T-helper 9 cell (primary cell): ENCODE measurements at places on chromosomes 2 and 18.

DNA sequence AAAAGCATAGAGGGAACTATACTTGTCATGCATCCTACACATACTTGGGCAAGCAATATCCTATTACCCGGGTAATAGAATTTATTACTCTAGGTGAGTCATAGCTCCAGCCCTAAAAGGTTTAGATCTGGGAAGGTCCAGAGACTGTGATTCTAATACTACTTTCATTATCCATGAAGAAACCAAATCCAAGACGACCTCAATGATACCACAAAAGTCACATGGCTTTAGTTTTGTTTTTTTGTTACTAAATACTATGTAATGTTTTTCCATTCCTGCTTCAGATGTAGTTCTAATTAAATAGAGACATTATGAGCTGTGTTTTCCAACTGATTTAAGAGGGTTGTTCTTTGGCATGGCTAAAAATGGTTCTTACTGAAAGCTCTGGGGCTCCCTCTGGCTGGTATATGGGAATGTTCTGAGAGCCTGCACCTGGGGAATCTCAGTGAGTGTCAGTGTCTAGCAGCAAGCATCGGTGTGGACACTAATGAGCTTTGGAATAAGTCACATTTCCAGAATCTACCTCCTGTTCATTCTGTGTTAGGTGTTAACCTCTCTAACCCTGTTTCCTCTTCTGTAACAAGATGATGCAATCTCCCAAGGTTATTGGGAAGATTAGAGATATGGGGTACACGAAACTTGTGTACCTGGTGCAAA, 20.5 kb upstream of the IL1RL2 start:
- no peak for DNase-seq

DNA sequence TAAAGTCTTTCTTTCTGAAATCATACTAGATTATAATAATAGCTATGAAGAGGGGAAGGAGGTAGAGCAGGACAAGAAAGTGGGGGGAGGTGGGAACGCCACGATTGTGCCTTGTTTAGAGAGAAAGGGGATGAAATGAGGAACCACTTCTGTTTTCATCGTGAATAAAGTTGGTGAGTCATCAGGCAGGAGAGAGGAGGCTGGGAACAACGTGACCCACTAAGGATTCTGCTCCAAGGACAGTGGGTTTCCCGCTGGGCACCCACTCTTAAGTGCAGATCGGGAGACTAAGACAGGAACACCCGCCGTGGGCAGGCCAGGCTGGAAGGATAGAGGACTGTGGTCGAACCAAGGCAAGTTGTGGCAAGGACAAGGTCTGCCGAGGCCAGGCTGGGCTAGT, 158.2 kb downstream of the L3MBTL4 start:
- no peak for DNase-seq

DNA sequence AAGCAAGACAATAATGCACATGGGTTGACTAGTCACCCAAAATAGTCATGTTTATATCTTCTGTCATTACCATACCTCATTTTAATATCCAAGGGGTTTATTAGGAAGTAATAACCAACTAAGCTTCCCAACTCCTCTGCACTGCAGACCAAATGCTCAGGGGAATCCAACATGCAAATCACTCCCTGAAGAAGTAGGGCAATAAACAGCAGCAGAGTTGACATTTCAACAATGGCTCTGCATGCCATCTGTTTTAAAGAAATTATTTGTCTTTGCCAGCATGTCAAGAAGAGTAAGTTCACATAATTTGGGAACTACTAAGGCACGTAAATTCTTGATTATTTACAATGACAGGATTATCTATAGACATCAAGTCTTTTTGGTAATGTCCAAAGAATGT, 84.4 kb upstream of the LYPD1 start:
- DNase-seq: no peak

GRCh38 chr18:49754866-49755265, 58.5 kb downstream of the ACAA2 start:
- DNase-seq: no peak

DNA sequence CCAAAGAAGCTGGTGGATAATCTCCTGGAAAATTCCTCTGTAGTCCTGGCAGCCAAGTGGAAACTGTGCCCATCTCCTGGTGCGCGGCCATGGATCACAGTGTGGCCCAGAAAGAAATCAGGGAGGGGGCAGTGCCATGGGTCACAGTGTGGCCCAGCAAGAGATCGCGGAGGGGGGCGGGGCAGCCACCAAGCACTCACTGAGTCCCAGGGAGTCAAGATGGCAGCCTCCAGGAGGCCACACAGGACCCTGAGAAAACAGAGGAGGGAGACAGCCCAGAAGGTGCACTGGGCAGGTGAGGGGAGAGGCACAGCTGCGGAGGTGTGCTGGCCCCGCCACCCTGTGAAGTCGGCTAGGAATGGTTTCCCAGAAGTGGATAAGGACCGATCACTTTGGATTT, 8.1 kb upstream of the ATP6V1B1 start:
- DNase-seq: no peak

- DNase-seq: no peak
Observed at GRCh38 chr2:30273574-30273929, 42.2 kb downstream of the LBH start.

- DNase-seq: no peak
Observed at GRCh38 chr2:5969303-5969702, 277.1 kb downstream of the SOX11 start.

DNA sequence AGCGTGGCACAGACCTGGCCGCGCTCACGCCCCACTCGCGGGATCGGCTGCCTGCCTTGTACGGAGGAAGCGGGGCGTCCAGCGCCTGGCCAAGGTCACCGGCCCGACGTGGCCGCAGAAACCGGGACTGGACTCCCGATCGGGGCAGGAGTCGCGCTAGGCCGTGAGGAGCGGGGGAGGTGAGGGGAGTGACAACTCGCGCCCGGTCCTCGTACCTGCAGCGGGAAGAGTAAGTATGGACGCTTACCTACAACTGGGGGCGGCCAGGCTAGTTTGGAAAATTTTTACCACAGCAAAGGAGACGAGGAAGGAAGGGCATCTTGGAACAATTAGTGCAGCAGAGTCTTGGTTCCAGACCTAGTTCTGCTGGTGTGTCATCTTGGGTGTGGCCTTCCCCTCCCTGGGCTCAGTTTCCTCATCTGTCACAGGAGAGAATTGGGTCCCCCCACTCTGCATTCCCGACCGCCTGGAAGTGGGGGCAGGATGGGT, 693 bp downstream of the UBE2F start:
- no peak for DNase-seq

DNA sequence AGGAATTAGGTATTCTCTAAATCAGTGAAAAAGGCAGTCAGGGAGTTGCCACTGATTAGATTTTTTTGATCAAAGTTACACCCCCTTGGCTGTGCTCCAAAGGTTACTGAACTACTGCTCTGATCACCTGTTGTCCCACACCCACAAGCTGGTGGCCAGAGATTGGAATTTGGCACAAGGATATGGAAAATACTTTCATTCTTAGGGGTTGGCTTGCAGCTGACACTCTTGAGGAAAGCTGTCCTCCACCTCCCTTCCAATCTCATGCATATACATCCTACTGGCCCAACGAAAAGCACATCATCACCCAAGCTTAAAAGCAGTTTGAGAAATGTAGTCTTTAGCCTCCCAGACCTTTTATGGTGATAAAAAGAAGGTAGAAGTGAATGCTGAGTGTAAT, 329.5 kb upstream of the CHAC2 start:
- DNase-seq: no peak

GRCh38 chr2:37232131-37232933, 874 bp downstream of the NDUFAF7 start:
- DNase-seq: no peak

DNA sequence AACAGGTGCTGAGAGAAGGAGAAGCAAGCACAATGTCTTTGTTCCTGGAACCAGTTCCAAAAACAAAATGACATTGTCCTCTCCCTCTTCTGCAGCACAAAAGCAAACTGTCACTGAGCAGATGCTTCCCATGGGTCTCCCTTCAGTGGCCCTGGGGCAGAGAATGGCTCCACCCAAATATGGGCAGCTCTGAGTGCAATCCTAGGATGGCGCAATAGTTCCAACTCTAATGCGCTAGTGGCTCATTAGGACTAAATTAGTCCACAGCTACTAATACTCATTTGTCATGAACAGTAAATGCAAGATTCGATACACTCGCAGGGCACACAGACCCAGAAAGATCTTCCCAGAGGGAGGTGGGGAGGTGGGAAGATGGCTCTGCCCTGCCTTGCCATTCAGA, 205.2 kb upstream of the CHAC2 start:
- no peak for DNase-seq

- no peak for DNase-seq
Observed at GRCh38 chr18:36031407-36031806, 36.0 kb downstream of the RPRD1A start.

GRCh38 chr2:153059338-153060052, 341.1 kb downstream of the ARL6IP6 start:
- DNase-seq: no peak

GRCh38 chr2:186195696-186196095, 290.4 kb upstream of the ZC3H15 start:
- DNase-seq: no peak

GRCh38 chr18:54608028-54608642, 17.1 kb downstream of the DYNAP start:
- no peak for DNase-seq

GRCh38 chr2:146874260-146874658, 970.6 kb upstream of the ACVR2A start:
- DNase-seq: no peak

- DNase-seq: no peak
Observed at GRCh38 chr2:72096181-72096580, 51.5 kb downstream of the CYP26B1 start.
